Stimulated activated CD8-positive, alpha-beta memory T cell treated with anti-CD3 and anti-CD28 coated beads, Interleukin-4, amount 100 ng/mL, for 1 hour (primary cell): ENCODE measurements at places on chromosomes 12 and 14.

- DNase-seq, result no peak
These were observed 23.0 kb downstream of the SH2B3 start for GRCh38 chr12:111428728-111429175.

DNA sequence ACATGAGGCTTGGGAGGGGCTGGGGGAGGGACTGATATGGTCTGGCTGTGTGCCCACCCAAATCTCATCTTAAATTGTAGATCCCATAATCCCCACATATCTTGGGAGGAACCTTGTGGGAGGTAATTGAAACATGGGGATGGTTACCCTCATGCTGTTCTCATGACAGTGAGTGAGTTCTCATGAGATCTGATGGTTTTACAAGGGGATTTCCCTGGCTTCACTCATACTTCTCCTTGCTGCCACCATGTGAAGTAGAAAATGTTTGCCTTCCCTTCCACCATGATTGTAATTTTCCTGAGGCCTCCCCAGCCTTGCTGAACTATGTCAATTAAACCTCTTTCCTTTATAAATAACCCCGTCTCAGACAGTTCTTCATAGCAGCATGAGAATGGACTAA lies 362.9 kb downstream of the PCNX1 start:
- DNase-seq, result no peak

DNA sequence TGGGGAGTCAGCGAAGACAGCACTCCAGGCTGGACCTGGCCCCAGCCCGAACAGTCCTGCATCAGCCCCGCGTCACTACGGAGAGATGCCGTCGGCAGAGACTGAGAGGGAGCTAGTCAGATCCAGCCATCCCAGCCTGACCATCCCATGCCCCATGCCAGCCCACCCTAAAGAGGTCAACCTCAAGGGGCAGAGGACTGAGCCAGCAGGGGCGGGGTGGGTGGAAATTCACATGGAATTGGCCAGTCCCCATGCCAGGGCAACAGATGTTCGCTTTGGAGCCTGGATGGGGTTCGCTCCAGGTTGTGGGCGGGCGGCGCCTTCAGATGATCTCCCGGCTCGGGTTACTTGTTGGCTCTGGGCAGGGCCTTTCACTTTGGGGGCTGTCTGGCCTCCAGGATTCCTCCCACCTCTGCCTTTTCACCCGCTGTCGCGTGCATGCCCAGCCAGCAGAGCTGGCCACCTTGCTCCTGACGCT lies 154.3 kb downstream of the TSPAN9 start:
- DNase-seq, result no peak

DNA sequence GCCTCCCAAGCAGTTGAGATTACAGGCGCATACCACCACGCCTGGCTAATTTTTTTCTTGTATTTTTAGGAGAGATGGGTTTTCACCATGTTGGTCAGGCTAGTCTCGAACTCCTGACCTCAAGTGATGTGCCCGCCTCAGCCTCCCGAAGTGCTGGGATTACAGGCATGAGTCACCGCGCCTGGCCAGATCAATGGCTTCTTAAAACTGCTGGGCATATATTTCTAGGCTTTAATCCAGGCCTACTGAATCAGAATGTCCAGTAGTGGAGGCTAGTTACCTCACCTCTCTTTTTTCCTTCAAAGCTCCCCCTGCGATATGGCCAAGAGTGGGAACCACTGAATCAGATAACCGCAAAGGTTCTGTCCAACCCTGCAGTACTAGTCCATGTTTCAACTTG lies 17.1 kb downstream of the POU6F1 start:
- DNase-seq, result no peak

DNA sequence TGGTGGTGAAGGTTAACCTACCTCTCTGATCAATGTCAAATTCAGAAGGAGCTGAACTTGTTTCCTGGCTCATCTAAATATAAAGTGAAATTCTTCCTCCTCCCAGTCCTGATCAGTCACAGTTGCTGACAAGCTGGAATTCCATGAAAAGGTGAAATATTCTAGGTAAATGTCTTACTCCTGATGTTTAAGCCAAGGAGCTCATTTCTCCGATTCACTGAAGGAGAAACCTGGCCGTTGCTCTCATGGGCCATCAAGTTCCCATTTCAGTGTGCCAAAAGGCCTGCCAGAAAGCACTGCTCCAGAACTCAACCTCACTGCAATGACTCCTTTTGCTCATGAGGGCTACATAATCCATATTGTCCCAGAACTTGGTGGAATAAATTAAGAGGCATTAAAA lies 707.5 kb downstream of the GALC start:
- DNase-seq, result no peak

DNA sequence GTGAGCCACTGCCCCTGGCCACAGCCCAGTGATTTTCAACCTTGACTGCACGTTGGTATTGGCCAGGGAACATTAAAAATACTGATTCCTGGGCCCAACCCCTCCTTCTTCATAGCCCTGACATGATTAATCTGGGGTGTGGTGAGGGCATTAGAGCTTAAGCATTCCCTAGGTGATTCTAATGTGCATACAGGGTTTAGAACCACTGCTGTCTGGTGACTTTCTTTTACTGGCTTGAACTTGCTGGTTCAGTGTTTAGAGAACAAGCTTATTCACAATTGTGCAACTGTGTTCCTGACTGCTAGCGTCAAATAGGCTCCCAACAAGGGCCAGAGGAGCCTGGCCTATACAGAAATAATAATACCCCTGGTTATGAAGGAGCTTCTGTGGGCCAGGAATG lies 488.8 kb upstream of the CCDC196 start:
- DNase-seq, result no peak

DNA sequence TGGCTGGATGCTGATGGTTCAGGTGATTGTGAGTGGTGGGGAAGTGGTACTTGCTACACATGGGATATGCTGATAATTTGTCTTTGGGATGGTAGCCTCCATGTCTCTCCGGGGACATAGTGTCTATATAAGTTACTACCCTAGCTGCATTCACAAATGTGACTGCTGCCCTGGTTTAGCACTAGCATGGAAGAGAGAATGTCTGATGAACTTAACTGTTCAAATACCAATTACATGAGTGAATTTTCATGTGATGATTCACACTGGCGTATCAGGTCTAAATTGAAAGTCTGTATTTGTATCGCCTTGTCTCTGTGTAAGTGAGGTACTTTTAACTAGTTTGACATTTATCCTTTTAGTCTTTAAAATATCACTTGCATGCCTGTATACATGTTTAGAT lies 34.4 kb downstream of the ATF7IP start:
- DNase-seq, result no peak

DNA sequence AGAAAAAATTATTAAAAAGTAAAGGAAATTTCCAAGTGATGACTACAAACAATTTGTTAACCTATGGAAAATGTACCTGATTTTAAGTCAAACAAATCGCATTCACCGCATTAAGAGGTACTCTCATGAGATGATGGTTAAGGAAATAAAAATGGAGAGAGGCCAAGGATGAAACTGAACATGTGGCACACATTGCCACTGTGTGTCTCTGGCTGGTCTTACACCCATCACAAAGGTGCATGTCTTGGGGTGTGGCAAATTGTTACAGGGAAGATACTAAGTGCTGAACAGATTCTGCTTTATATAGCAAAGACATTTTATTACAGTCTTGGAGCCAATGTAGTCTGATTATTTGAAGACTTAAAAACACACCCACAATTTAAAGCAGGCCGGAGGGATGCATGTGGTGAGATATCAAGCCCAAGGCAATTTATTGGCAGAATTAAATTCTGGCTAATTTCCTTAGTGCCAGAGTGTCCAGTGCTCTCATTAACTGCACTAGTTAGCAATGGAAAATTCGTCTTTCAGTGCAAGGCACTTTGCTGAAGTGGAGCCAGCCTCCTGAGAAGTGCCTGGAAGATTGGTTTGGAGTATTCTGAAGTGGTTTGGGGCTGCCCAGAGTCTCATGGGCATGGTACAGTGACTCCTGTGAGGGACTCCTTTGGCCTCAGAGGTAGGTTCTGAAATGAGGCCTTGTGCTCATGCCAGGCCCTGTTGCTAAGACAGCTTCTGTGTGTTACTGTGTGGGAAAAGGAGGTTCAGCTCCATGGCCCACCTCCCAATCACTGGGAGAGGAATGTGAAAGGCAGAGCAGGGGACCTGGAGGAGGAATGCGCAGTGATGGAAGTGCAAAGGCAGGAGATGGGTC lies 166.9 kb downstream of the BRMS1L start:
- DNase-seq, result no peak

DNA sequence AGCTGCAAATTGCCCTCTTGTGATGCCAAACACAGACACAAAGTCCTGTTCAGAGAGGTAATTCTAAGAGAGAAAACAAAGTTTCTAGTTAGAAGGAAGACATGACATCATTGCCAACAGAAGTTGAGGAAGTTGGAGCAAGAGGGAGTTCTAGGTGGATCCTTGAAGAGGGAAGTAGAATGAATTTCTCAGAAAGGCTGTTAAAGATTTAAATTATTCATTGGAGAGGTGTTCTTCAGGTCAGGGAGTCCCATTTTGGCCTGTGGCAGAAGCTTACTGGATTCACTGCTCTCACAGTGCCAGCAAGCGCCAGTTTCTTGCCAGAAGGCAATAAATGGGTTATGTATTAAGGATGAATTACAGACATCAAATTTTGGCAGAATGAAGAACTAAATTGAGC lies 15.3 kb downstream of the TSFM start:
- no peak for DNase-seq

DNA sequence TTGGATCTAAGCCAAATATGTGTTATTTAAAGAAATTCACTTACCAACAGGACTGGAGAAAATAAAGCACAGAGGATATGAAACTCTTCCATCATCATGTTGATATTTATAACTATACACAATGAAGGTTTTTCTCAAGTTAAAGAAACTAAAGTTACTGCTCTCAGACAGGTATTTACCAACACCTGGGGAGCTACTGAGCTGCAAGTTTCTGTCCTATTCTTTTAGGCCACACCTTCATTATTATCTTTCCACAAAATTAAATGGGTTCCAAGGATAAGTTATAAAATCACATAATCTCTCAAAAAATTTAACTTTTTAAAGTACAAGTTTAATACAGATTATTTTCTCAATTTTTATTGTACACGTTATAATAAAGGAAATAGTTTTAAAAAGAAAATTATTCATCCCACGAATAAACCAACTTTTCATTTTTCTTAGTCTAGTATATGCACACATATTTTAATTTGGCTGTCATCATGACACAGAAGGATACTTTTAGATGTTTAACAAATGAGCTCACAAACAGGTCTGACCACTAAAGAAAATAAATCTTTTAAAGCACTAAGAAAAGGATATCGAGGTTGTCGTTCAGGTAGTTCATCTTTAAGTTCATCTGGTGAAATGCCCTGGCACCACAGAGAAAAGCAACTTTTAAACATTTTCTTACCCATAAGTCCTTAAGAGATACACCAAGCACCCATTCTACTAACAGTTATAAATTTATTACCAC lies 7.8 kb downstream of the GMFB start:
- DNase-seq, result no peak

DNA sequence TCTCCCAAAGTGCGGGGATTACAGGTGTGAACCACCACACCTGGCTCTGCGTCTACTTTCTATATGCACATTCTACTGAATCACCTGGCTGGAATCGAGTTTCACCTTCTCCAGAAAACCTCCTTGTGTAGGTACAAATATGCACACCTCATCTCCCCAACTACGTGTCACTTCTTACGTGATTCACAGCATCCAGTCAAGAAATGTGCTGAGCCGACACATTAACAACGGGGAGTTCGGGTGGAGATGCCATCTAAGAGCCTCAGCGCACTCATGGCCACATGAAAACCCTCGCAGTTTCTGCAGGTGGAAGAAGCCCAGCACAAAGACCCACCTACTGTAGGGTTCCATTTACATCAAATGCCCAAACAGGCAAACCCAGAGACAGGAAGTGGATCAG lies 29.3 kb downstream of the P2RX2 start:
- no peak for DNase-seq

DNA sequence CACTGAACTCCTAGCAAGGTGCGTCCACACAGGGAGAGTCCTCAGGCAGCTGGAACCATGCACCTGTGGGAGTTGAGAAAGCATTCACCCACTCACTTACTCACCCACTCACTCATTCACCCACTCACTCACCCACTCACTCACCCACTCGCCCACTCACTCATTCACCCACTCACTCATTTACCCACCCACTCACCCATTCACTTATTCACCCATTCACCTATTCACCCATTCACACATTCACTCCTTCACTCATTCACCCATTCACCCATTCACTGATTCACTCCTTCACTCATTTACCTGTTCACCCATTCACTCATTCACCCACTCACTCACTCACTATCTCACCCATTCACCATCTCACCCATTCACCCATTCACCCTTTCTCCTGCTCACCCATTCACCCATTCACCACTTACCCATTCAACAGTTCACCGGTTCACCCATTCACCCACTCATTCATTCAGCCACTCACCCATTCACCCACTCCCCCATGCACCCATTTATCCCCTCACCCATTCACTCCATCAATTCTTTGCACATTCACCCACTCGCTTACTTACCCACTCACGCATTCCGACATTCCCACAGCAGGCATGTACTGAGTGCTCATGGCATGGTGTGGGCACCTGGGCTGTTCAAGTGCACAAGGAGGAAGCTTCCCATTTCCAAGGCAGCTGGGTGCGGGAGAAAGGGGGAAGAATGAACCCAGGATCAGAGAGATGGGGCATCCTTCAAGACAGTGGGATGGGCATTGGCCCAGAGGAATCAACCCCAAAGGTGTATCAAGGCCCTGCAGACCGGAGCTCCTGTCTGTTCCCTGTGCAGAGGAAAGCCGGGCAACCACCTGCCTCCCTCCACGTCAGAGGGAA lies 135.2 kb upstream of the C14orf180 start:
- no peak for DNase-seq

DNA sequence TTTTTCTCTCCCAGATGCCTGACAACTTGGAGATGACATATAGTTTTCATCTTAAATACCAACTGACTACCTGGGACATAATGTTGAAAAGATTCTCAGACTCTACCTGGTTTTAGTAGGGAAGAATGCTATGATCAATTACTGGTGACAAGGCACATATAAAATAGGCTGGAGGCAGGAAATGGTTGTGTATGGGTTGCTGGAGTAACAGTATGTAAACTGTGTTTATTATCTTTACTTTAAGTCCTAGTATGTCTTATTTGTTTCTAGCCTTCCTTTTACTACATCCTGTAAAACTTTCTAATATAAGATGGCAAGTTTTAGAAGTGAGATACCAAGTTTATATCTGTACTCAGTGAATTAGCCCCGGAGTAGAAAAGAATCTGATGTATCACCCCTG lies 98.1 kb downstream of the NUBPL start:
- DNase-seq, result no peak

DNA sequence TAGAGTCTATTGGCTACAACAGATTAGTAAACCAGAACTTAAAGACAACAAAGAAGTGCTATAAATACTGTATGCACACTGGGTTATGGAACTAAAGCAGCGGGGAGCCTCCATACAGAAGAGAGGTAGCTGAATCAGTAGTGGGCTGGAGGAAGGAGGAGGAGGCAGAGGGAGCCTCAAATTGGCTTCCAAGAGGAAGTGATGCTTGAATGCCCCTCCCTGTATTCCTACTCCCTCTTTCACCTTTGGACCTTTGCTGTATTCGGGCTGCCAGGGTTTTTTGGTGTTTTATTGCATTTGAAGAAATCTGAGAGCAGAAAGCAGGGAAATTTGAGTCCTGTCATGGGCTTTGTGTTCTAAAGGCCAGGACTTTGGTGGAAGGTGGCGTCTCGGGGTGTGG lies 104.0 kb upstream of the PTPRB start:
- DNase-seq, result no peak
